ENCODE measurements at places on chromosomes 13 and 19.

DNA sequence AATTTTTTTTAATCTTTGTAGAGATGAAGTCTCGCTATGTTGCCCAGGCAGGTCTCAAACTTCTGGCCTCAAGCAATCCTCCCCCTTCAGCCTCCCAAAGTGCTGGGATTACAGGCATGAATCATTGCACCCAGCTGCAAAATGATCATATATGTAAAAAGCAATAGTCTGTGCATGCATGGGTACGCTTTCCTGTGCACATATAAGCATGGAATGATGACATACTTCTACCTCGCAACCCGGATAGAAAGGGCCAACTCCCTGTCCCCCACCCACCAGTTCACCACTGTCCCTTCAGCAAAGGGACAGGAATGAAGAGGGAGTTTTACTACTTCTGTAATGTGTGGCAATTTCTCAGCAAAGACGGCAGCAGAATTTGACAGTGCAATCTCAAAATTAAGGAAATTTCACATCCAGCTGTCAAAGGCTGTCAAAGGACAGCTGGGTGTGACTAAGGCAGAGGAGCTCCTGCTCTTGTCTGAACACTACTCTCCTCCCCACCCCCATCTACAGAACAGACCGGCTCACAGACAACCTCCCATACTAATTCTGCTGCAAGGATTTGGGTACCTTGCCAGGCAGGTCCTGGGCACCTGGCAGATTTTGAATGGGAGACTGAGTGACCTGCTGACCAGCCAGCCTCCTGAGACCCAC, 95.6 kb downstream of the TSHZ3 start:
- DNase-seq, result no peak

DNA sequence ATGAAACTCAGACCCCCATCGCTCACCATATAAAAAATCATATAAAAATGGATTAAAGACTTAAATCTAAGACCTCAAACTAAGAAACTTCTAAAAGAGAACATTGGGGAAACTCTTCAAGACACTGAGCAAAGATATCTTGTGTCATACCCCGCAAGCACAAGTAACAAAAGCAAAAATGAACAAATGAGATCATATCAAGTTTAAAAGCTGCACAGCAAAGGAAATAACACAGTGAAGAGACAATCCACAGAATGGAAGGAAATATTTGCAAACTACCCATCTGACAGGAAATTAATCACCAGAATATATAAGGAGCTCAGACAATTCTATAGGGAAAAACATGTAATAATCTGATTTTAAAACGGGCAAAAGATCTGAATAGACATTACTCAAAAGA, 808.3 kb downstream of the LIG4 start:
- DNase-seq, result no peak

GRCh38 chr19:30047432-30047831, 105.4 kb downstream of the URI1 start:
- no peak for DNase-seq

DNA sequence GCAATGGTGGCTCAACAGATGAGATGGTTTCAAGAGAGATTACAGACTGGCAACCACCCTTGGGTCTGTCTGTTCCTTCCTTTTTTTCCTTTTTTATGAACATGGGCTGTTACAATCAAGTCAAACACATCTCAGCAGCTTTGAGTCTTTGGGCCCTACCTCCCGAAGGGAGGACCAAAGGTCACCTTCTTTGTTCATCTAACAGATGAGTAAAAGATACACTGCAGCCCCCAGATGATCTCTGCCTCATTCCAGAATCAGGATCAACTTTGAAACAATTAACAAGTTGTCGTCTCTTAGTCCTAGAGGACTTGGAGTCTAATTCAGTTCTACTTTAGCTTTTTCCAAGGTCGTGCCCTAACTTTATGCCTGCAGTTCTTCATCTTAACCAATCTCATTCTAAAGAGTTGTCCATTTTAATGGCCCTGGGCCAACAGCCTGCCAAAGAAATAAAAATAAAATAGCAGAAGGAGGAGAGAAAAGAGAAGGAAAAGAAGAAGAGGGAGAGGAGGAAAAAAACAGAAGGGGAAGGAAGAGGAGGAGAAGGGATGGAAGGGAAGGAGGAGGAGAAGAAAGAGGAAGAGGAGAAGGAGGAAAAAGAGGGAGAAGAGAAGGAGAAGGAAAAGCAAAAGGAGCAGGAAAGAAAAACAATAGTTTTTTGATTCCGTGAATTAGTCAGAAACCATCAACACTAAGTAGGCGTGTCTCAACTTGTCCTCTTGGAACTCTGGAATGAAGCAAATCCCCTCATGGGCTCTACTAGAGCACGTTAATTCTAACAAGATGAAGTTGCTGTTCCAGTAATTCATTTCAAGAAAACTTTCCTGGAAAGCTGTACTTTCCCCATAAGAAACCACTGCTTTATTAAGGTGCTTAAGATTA, 281.2 kb downstream of the FOXO1 start:
- no peak for DNase-seq

DNA sequence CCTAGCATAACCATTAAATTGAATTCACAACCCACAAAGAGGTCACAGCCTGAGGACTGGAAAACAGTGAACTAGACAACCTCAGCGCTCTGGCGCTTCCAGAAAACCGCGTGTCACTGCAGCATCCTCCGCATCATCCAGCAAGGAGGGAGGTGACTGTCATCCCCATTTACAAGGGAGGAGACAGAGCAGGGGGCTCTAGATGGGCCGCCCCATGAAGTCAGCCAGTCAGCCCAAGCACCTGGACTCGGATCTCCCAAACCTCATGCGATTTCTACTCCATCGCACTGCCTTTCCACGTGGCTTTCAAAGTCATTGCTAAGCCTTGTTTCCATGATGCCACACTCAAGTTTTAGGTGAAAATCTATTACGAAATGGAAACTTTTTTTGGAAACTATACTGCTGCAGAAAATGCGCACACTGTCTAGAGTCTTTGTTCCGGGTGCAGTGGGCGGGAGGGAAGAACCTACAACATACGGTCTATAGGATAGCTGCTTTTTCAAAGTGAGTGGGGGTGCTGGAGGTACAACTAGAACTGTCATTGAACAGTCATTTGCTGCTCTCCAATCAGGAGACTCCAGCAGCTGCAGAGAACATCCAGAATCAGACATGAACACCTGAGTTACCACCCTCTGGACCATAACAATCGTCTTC, 2.8 kb downstream of the AP3D1 start:
- no peak for DNase-seq

DNA sequence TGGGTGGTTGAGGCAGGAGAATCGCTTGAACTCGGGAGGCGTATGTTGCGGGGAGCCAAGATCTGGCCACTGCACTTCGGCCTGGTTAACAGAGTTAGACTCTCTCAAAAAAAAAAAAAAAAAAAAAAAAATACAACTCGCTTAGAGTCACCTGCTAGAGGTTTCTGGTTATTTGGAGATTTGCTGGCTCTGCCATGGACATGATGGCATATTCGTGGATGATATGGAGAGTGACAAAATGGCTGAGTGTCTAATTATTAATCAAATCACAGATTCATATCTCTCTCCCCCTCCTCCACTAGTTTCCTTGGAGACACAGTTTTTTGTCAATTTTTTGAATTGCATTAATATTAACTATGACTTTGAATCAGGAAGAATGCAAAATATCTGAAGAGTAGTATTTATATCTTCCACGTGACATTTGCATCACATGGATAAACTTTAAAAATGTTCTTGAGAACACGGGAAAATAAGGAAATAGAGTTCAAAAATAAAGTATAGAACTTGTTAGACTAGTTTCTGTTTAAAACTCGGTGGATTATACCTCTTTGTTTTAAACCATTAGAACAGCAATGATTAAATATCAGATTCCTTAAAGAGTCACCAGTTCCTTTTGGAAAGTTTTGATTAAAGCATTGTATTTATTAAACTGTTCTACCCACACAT, 47.8 kb downstream of the KLF5 start:
- no peak for DNase-seq

DNA sequence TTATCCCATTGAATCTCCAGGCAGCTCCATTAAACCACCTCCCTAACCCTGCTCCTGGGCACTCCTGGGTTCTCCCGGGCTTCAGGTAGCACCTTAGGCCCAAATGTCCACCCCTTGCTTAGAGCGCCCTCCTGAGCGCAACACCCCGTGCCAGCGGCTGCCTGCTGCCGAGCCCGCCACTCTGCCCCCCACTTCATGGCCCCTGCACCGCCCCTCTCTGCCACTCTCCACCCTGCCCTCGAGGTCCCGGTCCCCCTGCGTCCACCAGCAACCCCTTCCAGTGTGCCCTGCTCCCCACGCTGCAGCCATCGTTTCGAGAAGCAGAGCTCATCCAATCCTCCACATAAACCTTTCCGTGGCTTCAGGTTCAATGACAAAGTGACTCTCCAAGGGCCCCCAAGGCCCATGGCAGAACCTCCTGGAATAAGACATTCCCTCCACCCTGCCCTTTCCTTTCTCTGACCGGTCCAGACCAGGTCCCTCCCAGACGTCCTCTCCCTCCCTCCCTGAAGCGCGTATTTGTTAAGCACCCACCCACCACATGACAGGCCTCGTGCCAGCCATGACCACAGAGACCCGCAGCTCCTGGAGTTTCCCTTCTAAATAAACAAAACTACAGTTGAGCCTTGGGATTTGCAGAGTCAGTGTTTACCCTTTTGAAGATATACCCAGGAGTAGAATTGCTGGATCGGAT, 66.6 kb downstream of the ARHGEF18 start:
- no peak for DNase-seq

DNA sequence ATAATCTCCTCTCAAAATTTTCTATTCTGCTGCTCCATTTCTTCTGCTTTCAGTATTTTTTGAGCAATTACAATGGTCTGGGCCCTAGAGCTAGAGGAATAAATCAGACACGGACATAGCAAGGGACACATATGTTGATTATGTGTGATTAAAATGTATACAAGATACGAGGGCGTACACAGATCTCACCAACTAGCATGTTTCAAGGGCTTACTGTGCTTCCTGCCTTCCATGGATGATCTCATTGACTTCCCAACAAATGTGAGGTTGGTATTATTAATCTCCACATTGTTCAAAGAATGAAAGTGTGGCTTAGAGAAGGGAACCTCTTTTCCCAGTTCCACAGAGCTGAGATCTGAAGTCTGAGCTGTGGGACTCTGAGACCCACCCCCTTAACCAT, 9.1 kb downstream of the PLD3 start:
- DNase-seq, result no peak

GRCh38 chr13:97781891-97782305, 171.6 kb upstream of the IPO5 start:
- DNase-seq, result no peak

DNA sequence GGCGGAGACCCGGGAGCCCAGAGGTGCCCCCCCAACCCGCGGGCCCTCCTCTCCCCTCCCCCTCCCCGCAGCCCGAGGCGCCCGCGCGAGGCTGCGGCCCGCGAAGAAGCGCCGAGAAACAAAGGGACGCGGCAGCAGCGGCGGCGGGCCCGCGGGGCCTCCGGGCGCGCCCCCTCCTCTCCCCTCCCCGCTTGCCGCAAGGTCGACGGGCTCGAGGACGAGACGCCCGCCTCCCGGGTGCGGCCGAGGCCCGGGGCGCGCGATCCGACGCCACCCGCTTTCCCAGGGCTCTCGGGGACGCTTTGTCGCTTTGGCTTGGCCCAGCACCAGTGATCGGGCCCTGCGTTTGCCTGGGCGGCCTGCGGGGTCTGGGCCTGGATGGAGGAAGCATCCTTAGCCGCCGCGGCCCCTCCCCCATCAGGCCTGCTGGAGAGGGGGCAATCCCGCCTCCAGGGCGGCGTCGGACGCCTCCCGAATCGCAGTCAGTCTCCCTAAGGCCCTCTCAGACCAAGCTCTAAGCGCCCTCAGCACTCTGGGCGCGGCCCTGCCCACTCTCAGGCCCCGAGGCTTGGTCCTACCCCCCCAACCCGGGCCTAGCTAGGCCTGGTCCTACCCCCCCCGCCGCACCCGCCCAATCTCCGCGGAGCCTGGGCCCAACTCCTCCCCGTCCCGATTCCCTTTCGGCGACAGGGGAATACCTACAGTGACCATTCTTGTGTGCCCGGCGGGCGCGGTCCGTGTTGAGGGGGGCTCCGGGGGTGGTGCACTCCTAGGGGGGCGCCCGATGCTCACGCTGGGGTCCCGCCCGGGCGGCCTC, 740 bp downstream of the ELAVL3 start:
- DNase-seq, result no peak

GRCh38 chr13:100537951-100538462, 50.6 kb downstream of the GGACT start:
- DNase-seq, result no peak

DNA sequence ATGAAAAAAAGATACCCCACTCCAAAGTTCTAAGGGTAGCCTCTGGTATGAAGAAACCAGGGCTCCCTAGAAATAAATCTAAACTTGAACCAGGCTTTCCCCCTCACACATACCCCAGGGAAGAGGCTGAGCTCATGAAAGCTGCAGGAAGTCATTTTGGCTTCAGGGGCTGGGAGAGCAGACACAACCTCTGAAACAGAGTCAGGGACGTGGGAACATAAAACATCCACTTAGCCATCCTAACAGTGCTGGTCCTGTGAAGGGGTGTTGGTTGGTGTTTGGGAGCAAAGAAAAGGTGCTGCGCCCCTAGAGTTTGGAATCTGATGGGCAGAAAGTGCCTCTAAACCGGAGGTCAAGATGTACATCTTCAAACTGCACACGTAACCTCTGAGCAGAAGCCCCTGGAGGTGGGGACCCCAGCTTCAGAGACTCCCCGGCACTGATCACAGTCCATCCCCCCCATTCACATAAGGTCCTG, 15.8 kb downstream of the RAB3D start:
- DNase-seq, result no peak

- no peak for DNase-seq
Measured at GRCh38 chr19:48807590-48808308, 3.1 kb downstream of the BCAT2 start.

GRCh38 chr13:85816413-85816812, 17.2 kb upstream of the SLITRK6 start:
- DNase-seq, result no peak

- no peak for DNase-seq
Measured at GRCh38 chr19:10001899-10002298, 8.4 kb downstream of the COL5A3 start.

- DNase-seq, result no peak
Measured at GRCh38 chr13:21297447-21297846, 121.0 kb downstream of the MRPL57 start.

- DNase-seq, result no peak
Measured at GRCh38 chr19:32017176-32017953, 328.0 kb upstream of the ZNF507 start.

GRCh38 chr13:29125191-29125933, 305.2 kb downstream of the MTUS2 start:
- DNase-seq, result no peak

DNA sequence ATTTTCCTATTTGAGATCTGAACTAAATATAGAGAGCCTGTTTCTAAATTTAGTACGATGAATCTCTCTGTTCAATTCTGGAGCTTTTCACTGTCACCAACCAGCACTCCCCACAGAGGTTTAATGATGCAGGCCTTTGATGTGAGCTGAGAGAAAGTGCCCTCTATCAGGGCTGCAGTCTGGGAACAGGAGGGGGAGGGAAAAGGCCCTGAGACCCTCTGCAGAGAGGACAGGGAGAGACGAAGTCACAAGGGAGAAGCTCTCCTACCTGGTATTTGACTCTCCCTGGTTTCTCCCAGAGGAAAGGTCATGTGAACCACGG, 206.8 kb upstream of the SOX1 start:
- no peak for DNase-seq

DNA sequence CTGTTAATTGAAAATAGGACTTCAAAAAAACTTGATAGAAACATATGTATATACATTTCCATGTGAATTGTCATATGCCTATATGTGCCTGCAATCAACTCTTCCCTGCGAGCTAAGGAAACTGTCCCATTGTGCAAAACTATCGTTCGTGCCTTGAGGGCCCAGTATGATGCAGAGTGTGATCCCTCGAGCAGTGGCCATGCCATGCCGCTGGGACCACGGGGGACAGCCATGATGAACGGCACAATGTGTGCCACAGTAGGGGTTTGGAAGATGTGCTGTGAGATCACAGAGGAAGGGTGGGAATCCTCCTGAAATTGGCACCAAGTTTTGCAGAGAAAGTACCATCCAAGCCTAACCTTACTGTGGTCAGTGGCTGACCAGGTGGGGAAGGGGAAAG, 118.1 kb upstream of the SOX1 start:
- DNase-seq, result no peak
